ENCODE measurements at places on chromosomes 6 and 20. TPM values are rescaled to one million over a fixed set of nuclear protein-coding genes. Genes with fewer than 3 reads are reported as not detected.

- DNase-seq = peak; percentile 61
These were observed 72.2 kb downstream of the UST start for GRCh38 chr6:148818939-148819575.

ABHD16B gene
- total RNA-seq = not detected

- DNase-seq = no peak
These were observed 48.2 kb downstream of the ARHGAP18 start for GRCh38 chr6:129661536-129662405.

- DNase-seq = no peak
These were observed 2.0 kb downstream of the OPRM1 start for GRCh38 chr6:154041001-154041400.

- DNase-seq = no peak
These were observed 4.3 kb downstream of the GFRA4 start for GRCh38 chr20:3658716-3659491.
